ENCODE measurements at places on chromosomes 16 and 17.

GRCh38 chr16:59905606-59906005 lies 1171.5 kb upstream of the GOT2 start:
- no peak for DNase-seq

DNA sequence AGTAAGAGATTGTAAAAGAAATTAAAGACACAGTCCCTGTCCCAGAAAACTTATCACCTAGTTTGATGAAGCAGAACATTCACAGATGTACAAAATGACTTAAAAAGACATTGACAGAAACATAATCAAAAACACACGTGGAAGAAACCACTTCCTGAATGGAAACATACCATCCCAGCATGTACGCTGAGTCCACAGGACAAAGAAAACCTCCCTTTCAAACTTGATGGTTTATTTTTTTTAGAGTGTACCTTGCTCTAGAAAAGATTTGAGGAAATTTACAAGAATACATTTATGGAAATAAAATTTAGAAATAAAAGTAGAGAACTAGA lies 140.9 kb downstream of the PMP22 start:
- DNase-seq: no peak

GRCh38 chr16:30660424-30661261 lies 2.4 kb downstream of the FBRS start:
- no peak for DNase-seq

DNA sequence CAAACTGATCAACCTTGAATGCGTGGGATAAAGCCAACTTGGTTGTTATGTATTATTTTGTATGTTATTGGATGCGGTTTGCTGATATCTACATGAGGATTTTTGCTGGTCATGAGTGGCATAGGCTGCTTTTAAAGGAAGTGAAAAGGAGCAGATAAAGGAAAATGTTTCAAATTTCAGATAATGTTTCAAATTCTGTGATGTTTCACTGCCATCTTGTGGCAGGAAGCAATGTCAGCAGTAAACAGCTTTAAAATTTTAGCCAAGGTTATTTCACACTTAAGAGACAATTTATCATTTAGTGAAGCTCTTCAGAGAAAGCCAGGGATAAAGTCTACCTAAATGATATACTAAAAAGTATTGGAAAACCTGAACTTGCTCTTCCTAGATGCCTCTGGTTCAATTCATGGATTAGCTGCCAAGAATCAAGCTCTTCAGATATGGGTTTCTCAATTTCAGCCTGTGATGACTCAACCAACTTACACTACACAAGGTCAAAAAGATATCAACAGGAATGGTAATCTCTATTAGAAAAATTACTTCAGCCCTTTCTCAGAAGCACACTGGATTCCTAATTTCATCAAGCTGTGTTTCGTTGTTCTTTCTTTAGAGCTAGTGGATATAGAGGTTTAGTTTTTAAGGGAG lies 136.0 kb upstream of the C17orf78 start:
- DNase-seq: peak; percentile 46

- no peak for DNase-seq
Observed at GRCh38 chr17:16928406-16929034, 43.4 kb downstream of the TNFRSF13B start.

GRCh38 chr17:77300016-77300686 lies 159.4 kb downstream of the SEC14L1 start:
- DNase-seq: no peak

DNA sequence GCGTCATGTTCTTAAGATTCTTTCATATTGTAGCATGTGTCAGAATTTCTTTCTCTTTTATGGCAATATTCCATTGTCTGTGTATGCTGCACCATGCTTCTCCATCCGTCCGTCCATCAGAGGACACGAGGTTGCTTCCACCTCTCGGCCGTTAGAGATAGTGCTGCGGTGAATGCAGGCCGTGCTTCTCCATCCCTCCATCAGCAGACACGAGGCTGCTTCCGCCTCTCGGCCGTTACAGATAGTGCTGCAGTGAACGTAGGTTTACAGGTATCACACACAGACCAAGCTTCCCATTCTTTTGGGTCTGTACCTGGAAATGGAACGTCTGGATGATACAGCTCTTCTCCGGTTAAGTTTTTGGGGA lies 113.5 kb downstream of the CMIP start:
- DNase-seq: no peak

DNA sequence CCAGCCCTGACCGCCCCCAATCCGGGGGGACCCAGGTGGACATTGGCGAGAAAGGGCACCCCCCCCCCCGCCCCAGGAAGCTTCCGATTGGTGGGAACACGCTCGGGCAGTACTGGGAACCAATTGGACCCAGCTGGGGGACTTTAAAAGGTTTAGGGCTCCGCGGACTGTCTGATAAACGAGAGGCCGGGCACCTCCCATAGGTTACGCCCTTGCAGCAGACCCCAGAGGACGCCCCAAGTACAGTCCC lies 245 bp downstream of the TMEM256 start:
- DNase-seq: no peak

- no peak for DNase-seq
Observed at GRCh38 chr16:12155235-12155634, 178.7 kb downstream of the SNX29 start.

GRCh38 chr16:8585041-8585440 lies 5.3 kb downstream of the TMEM114 start:
- DNase-seq: no peak

DNA sequence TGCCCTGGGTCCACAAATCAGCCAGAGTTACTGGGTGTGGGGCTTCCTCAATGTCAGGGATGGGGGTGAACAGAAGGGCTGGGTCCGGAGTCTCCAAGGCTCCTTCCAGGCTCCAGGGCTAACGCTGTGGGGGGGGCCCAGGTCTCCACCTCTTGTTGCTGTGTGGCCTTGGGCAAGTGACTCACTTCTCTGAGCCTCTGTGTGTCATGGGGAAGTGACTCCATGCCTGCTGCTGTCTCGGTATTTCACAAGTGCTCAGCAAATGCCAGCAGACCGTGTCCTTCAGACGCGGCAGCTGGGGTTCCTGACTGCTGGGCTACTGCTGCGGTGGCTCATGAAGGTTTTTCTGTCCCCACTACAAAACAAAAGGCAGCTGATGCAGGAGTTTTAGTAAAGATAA lies 26.6 kb downstream of the JPH3 start:
- DNase-seq: no peak

DNA sequence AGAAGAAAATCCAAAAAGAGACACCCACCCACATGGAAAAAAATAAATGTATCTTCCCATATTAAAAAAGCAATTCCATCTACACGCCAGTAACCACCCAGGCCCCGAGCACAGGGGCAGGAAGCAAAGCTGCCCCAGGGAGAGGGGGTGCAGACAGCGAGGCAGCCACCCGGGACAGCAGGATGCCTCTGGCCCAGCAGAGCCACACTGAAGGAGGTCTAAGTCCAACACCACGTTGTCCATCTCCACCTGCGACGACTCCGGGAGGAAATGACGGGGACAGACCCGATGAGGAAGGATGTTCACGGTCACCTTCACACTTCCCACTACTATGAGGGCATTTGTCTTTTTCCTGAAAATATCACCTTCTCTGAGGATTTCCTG lies 14.4 kb upstream of the CYTH1 start:
- no peak for DNase-seq

GRCh38 chr16:89444151-89444723 lies 46.1 kb downstream of the ANKRD11 start:
- DNase-seq: no peak

GRCh38 chr17:45631941-45632340 lies 141.4 kb upstream of the PLEKHM1 start:
- DNase-seq: no peak

- no peak for DNase-seq
Observed at GRCh38 chr17:75227729-75228128, 22.2 kb downstream of the NUP85 start.

DNA sequence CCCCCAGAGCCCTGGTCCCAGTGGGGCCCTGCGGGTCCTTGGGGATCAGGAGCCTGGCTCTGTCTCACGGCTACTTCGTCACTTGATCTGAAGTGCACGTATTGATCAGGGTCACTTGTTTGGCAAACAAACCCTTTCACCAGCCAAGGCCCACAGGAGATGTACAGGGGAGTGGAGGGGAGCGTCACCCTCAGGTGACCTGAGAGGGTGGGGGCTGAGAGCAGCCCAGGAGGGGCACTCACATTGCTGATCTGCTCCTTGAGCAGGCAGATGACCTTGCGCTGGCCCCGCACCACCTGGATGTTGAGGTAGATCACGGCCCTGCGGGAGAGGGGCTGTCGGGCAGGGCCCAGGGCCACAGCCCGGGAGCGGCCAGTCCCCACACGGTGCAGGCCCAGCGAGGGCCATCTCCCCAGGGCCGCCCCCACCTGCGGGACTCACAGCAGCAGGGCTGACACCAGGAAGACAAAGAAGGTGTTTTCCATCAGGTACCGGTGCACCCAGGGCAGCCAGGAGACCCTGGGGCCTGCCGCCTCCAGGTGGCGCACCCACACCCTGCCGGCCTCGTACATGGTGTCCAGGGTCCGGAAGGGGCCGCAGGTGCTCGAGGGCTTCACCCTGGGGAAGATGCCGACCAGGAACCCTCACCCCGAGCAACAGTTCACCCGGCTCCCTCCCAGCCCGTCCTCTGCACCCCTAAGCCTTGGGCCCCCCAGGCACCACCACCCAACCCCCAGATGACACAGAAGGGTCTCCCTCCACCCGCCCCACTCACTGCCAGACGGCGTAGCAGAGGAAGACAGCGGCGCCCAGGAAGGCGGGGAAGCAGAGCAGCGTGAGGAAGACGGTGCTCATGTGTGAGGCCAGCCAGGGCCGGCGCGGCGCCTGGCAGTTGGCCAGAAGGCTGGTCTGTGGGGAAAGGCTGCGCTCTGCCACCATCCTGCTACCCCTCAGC lies 11.3 kb downstream of the TMC6 start:
- DNase-seq: peak; percentile 48

GRCh38 chr16:12871784-12872183 lies 29.6 kb upstream of the SHISA9 start:
- no peak for DNase-seq

GRCh38 chr16:55077266-55077665 lies 146.6 kb downstream of the IRX5 start:
- DNase-seq: no peak

GRCh38 chr17:32302037-32302436 lies 36.4 kb downstream of the RHBDL3 start:
- DNase-seq: no peak

- DNase-seq: peak; percentile 92
Observed at GRCh38 chr17:7857713-7858521, at the start of gene CYB5D1. Gene CYB5D1 (plus strand): TSS chr17:7858003. CDS start chr17:7858135, 132 bp downstream.

- DNase-seq: no peak
Observed at GRCh38 chr17:18025241-18025944, 13.6 kb downstream of the ATPAF2 start.

GRCh38 chr16:13519871-13520270 lies 400.1 kb upstream of the ERCC4 start:
- DNase-seq: no peak

GRCh38 chr17:48549914-48550501 lies 5.1 kb upstream of the HOXB2 start:
- no peak for DNase-seq

- DNase-seq: no peak
Observed at GRCh38 chr17:67328026-67328425, 38.4 kb downstream of the PSMD12 start.

DNA sequence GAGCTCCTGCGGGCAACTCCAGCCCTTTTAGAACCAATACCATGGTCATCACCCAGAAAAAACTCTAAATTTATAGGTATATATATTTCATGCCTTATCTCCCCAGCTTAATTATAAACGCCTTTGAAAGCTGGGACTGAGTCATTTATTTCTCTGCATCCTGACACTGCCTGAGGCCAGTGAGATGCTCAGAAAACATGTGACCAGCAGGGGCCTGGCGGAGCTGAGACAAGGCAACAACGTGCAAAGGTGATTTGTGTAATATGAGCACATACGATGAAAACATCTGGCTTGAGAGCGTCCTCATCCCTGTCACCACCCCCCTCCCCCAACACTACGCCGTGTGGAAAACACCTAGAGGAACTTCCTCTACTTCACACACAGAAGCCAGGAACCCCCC lies 22.7 kb downstream of the NXN start:
- no peak for DNase-seq

DNA sequence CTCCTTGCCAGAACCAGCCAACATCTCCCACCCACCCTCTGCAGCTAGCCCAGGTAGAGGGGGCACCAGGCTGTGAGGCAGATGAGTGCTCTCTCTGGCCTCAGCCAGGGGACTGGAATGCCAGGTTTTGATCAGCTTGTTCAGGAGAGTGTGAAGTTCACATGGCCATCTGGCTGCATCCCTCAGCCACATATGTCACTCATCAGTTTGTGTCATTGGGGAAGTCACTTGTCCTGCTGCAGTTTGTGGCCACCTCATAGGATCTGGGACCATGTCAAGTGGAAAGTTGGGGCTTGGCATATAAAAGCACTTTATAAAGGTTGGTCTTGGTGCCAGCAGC lies 147.6 kb downstream of the SOCS1 start:
- DNase-seq: no peak

DNA sequence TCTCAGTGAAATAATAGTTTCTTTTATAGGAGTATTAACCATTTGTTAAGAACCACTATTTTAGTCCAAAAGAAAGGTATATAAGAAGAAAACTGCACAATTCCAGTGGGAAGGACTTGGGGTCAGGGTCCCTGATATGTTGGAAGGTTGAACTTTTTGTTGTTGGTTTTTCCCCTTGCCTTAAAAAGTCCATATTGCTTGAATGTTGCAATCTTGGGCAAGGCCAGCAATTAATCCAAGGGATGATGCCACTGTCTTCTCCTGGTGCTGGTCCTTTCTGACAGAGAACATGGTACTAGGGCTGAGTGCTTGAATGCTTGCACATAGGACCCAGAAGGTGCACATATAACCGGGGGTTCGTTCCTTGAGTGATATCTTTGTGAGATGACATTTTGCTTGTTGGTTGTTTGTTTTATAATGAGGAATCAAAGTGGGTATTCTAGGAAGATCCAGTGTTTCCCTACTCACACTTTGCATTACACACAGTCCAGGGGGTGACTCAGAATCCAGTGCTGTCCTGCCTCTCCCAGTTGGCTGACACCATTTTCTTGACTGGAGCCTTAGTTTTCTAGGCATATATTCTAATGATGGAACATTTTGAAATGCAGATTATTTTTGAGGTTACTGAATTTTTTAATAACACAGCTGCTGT lies 54.9 kb downstream of the SIAH1 start:
- no peak for DNase-seq

DNA sequence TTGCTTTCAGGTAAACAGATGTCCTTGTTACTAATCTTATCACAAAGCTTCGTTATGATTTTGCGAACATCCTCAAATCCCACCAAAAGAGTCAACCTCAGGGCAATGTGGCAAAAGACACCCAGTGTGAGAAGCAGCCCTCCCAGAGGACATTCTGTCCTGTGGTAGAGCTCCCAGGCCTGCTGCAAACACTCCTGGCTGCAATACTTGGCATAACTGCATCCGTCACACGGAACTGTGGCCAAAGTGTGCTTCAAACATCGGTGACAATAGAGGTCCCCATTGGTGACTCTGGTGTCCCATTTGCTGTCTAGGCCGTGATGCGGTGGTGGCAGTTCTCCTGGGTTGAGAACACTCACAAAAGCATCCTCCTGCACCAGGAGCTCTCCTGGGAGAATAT lies 29.5 kb downstream of the SMYD4 start:
- no peak for DNase-seq

GRCh38 chr17:73430848-73431247 lies 119.0 kb upstream of the CDC42EP4 start:
- no peak for DNase-seq
